NK-92 treated with Interleukin-12 subunit alpha and Interleukin-12 subunit beta, amount 100 ng/mL, for 24 hours (cell line): ENCODE measurements at places on chromosomes 6 and 20.

GRCh38 chr20:46256293-46256692 is 52.0 kb downstream of the CDH22 start:
- no peak for DNase-seq

DNA sequence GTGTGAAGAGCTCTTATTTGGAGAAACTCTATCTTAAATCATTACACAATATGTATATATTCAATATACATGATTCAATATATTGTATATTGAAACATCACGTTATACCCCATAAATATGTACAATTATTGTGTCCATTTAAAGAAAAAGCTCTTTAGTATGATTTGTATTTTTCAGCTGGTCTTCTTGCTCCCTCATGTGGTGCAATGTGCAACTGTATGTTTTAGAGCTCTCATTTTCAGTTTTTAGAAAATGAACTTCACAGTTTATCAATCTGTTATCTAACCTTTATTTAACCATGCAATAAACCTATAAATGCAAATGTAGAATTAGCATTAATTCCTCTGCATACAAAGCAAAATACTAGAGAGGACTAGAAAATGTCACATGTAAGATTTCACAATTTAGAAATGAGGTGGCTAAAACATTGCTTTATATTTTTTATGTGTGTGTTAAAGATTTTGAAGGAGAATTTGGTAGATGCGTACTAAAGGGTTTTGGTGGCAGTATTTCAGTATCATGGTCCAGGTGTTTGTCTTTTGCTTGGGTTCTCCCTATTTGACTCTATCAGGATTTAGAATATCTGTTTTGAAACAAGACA is 167.1 kb downstream of the PHF3 start:
- DNase-seq: no peak

GRCh38 chr6:34958734-34959133 is 69.7 kb downstream of the ANKS1A start:
- no peak for DNase-seq

- DNase-seq: no peak
Measured at GRCh38 chr6:162568266-162568665, 159.3 kb downstream of the PRKN start.

- no peak for DNase-seq
Measured at GRCh38 chr6:44169886-44170570, 11.4 kb downstream of the CAPN11 start.

GRCh38 chr6:87914637-87915395 is 132.8 kb upstream of the SPACA1 start:
- DNase-seq: no peak
